ENCODE measurements at places on chromosomes 16 and 17.
A peak's percentile ranks its signal among the peaks of the same experiment; 100 is the strongest.

GRCh38 chr17:82709024-82709675, 7.4 kb upstream of the FN3KRP start:
- no peaks in the 10 kb centered on the region for H3K36me3 ChIP-seq
- H3K4me3 ChIP-seq, result no peak overlapping the region
- peaks cover 16% of the 10 kb centered on the region for H3K4me1 ChIP-seq
- DNase-seq, result no peak
- no peak overlapping the region for H3K27ac ChIP-seq
- no peaks in the 10 kb centered on the region for H3K27me3 ChIP-seq

DNA sequence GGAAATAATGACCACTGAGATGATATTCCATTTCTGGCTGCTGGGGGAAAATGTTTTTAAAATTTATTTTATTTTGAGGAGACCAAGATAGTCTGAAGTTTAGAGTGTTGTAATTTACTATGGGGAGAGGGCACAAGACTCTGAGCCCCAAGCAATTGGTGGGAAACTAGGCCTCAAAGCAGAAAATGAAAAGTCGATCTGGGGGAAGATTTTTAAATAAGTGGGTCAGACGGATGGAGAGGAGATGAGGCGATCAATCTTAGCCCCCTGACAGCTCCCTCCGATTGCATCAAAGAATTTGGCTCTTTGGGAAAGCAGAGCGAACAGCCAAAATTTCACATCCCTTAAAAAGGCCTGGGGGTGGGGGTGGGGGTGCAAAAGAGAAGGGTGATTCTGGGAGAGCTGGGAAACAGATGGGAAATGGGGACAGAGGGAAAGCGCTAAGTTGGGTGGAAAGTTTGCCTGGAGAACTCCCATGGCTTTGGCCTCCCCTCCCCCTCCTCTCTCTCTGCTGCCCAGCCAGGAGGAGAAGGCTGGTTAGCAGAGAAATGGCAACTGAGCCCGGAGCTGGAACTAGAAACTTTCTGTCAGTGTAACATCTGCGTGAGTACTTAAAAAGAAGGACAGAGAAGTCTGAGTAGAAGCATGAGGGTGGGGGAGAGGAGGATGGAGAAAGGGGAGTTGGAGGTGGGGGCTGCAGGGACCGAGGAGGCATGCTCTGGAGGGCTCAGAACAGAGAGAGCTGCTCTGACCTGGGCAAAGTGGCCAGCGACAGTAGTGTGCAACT, 1.4 kb upstream of the HOXB2 start:
- H3K4me1 ChIP-seq, result peaks cover 13% of the 10 kb centered on the region
- no peak for DNase-seq
- peak overlapping the region; percentile 0 for H3K4me3 ChIP-seq
- H3K36me3 ChIP-seq, result peaks cover 9% of the 10 kb centered on the region

DNA sequence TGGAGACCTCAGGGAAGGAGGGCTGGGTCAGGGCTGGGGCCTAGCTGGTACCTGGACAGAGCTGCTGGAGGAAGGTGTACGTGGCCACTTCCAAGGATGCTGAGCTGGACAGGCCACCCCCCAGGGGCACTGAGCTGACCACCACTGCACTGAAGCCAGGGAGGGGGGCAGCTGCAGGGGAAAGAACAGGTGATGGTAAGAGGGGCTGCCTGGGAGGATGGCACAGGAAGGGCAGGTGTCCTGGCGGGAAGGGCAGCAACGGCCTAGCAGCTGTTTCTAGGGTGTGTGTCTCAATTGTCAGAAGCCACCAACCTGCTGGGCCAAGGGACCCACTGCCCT, 1.8 kb downstream of the GALK1 start:
- no peaks in the 10 kb centered on the region for H3K27me3 ChIP-seq
- DNase-seq, result no peak
- peaks cover 16% of the 10 kb centered on the region for H3K36me3 ChIP-seq

DNA sequence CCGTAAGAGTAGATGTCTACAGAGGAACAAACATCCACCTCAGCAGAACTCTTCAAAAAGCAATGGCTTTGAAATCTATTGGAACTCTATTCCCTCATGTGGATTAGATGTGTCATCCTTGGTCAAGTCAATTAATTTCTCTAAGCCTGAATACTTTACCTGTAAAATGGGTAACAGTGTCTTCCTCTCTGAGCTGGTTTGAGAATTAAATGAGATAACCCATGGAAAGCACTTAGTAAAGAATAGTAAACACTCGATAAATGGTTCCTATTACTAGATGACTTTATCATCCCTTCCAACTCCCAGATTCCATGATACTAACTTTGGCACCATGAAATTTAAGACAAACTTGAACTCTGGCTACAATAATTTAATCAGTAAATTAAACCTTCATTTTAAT, 89.1 kb downstream of the SKAP1 start:
- no peak overlapping the region for H3K4me3 ChIP-seq
- no peaks in the 10 kb centered on the region for H3K27me3 ChIP-seq
- H3K4me1 ChIP-seq, result no peaks in the 10 kb centered on the region
- no peak overlapping the region for H3K27ac ChIP-seq

DNA sequence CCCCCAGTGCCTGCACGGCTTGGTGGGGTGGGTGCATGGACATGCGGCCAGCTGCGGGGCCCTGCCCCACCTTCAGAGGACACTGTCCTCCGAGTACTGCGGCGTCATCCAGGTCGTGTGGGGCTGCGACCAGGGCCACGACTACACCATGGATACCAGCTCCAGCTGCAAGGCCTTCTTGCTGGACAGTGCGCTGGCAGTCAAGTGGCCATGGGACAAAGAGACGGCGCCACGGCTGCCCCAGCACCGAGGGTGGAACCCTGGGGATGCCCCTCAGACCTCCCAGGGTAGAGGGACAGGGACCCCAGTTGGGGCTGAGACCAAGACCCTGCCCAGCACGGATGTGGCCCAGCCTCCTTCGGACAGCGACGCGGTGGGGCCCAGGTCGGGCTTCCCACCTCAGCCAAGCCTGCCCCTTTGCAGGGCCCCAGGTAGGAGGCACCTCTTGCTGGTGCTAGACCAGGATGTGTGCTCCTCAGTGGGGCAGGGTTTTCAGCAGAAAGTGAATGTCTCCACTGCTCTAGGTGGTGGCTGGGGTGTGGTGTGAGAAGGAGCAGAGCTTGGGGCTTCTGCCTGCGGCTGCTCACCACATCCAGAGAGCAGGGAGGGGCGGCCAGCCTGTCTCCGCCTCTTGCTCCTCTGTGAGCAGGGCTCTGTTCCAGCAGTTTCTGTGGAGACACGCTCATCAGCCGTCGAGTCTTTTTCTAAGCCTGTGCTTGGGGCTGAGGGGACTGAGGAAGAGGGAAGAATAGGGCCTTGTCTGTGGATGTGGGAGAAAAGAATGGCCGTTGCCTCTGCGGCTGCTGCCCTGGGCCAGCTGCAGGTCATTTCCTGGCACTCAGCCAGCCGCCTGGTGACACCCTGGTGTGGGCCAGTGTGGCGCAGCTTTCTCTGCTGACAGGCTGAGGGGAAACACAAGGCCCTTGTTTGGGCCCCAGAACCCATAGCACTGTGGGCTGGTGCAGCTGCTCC, 2.2 kb downstream of the ZNF276 start:
- peaks cover 15% of the 10 kb centered on the region for H3K4me1 ChIP-seq
- H3K27ac ChIP-seq, result no peak overlapping the region
- H3K27me3 ChIP-seq, result no peaks in the 10 kb centered on the region
- H3K4me3 ChIP-seq, result no peak overlapping the region
- DNase-seq, result no peak

DNA sequence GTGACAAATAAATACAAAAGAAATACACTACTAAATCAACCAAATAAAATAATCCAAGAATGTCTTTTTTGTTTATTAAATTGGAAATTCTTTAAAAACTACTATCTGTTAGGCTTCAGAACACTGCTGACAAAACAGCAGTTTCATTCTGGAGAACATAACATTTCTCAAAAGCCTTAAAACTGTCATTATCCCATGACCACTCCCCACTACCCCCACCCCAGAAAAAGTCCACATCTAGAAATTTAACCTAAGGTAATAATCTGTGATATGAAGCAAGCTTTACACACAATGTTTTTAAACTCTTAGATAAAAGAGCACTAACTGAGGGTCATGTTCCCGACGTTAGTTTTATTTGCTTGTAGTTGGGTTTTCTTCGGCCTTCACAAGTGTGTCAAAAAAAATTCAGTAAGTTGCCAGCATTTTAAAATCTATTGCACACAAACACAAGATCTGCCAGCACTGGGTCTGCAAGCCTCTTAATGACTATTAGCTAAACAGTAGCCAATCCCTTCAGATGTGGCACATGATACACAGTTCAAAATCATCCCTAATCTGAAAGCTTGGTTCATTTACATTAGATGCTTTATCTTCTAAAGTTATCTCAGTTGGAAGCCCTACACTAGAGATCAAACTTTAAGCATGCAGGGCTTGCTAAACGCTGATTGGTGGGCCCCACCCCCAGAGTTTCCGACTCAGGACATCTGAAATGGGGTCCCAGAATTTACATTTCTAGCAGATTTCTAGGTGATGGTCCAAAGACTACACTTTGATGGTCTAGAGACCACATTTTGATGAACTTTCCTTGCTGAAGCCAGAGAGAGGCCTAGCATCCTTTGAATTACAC, 75.2 kb downstream of the KANSL1 start:
- peaks cover 8% of the 10 kb centered on the region for H3K4me1 ChIP-seq
- no peak overlapping the region for H3K27ac ChIP-seq
- H3K27me3 ChIP-seq, result no peaks in the 10 kb centered on the region
- no peak for DNase-seq

DNA sequence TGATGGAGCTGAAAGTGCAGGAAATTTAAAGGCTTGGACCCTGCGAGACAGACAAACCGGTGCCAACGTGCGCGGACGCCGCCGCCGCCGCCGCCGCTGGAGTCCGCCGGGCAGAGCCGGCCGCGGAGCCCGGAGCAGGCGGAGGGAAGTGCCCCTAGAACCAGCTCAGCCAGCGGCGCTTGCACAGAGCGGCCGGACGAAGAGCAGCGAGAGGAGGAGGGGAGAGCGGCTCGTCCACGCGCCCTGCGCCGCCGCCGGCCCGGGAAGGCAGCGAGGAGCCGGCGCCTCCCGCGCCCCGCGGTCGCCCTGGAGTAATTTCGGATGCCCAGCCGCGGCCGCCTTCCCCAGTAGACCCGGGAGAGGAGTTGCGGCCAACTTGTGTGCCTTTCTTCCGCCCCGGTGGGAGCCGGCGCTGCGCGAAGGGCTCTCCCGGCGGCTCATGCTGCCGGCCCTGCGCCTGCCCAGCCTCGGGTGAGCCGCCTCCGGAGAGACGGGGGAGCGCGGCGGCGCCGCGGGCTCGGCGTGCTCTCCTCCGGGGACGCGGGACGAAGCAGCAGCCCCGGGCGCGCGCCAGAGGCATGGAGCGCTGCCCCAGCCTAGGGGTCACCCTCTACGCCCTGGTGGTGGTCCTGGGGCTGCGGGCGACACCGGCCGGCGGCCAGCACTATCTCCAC, at the start of gene NOG:
Gene NOG (plus strand): TSS at position 54 of the 674 bp plus-strand sequence. CDS start 525 bp downstream, at position 579.
- peak; percentile 63 for DNase-seq
- no peaks in the 10 kb centered on the region for H3K36me3 ChIP-seq
- H3K4me1 ChIP-seq, result peaks cover 9% of the 10 kb centered on the region
- peaks cover 83% of the 10 kb centered on the region for H3K27me3 ChIP-seq

DNA sequence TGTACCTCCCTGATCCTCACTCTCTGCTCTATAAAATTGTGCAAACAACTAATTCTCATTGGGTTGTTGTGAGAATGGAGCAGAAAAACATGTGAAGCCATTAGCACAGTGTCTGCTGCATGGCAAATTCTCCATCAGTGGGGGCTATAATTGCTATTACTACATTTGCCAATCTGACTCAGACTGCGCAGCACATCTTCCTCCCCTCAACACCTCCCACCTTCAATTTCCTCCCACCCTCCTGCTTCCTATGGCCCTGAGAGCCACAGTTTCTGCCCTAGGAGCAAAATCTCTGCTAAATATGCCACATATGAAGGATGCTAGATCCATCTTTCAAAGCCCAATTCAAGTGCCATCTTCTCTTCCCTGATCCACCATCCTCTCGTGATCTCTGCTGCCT, 37.0 kb downstream of the ABCC12 start:
- DNase-seq, result no peak
- H3K4me3 ChIP-seq, result no peak overlapping the region
- no peak overlapping the region for H3K27ac ChIP-seq
- H3K27me3 ChIP-seq, result no peaks in the 10 kb centered on the region
- no peaks in the 10 kb centered on the region for H3K4me1 ChIP-seq

DNA sequence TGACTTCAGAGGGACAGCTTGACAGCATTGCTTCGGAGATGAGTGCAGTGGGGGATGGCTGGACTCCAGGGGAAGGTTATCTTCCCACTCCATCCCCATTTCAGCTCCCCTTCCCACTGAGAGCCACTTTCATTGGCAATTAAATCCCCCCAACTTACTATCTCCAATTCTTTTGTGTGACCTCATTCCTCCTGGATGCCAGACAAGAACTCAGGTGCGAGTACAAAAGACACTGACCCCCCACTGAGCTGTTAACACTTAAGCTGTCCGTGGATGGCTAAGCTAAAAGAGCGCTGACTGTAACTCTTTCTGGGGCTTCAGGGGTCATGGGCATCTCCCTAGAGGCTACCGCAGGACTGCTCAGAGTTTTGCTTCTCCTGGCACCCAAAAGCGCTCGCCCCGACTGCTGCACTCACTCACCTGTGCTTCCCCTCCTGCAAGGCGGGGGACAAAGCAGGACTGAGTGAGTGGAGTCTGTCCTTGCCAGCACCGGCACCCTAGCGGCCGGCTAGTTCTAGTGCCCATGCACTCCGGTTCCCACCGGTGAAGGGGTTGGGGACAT, 44.8 kb upstream of the FBXO47 start:
- no peak overlapping the region for H3K4me3 ChIP-seq
- H3K27me3 ChIP-seq, result peaks cover 4% of the 10 kb centered on the region
- no peaks in the 10 kb centered on the region for H3K36me3 ChIP-seq
- DNase-seq, result no peak
- H3K4me1 ChIP-seq, result no peaks in the 10 kb centered on the region
- no peak overlapping the region for H3K27ac ChIP-seq

DNA sequence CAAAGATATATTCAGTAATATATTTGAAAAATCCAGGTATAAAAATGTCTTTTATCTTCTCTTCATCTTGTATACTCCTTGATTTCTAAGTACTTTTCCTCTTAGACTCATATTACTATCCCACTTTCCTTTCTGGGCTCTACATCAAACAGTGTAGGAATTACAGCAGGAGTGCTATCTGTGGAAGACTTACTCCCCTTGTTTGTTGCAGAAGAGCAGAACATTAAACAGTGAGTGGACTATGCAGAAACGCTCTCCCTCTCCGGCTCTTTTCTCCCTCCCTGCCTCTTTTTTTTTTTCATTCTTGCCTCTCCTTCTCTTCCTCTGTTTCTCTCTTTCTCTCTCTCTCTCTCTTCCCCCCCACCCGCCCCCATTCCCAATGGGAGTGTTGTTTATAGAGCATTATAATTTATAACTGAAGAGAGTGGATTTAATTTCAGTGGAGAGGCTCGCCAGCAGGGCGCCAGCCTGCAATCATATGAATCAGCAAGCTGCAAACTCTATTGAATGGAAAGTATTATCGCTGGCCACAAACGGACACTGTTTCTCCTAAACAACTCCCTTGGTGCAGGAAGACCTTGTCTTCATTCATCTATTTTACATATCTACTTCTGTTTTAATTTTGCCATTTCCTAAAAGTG, 242.3 kb upstream of the TBX2 start:
- H3K27ac ChIP-seq, result no peak overlapping the region
- no peak for DNase-seq
- H3K27me3 ChIP-seq, result no peaks in the 10 kb centered on the region
- H3K36me3 ChIP-seq, result no peaks in the 10 kb centered on the region
- no peaks in the 10 kb centered on the region for H3K4me1 ChIP-seq

- H3K27me3 ChIP-seq, result no peaks in the 10 kb centered on the region
- DNase-seq, result no peak
- no peak overlapping the region for H3K27ac ChIP-seq
- no peak overlapping the region for H3K4me3 ChIP-seq
Observed at GRCh38 chr17:61384692-61385576, 14.7 kb upstream of the TBX2 start.
